ENCODE measurements at places on chromosomes 4 and X.

DNA sequence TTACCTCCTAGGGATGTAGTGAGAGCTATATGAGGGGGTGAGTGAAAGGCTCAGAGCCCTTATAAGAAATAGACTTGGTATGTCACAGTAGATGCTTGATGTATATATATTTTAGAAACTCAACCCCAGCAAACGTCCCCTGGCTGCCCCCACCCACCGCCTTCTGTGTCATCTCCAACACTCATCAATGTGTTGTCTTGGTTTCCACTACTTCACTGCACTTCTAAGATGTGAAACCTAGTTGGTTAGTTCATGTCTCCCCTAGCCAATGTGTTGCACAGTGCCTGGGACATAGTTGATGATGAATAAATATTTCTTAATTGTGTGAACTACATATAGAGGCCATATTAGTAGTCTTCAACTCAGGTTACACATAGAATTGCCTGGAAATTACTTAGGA is 4.4 kb downstream of the FGFBP2 start:
- DNase-seq: no peak

DNA sequence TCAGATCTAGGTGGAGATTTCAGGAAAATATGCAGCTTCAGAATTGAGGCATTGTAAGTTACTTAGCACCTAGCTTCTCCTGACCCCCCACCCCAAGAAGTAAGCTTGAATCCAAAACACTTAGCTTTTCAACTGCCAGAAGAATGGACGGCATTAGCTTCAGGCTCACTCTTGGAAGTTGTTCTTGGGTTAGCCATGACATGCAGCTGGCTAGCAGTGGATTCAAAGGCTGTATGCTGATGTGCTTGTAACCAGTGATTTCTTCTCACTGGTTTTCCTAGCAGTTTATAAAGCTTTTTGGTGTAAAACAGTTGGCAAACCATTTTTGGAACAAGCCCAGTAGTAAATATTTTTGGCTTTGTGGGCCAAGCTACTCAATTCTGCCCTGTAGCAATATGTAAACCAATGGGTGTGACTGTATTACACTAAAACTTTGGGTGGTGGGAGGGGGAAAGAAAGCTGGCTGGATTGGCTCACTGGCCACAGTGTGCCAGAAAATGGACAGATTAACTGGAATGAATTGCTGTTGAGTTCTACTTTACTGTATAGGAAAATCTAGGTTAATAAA is 85.6 kb downstream of the SHROOM2 start:
- DNase-seq: no peak

DNA sequence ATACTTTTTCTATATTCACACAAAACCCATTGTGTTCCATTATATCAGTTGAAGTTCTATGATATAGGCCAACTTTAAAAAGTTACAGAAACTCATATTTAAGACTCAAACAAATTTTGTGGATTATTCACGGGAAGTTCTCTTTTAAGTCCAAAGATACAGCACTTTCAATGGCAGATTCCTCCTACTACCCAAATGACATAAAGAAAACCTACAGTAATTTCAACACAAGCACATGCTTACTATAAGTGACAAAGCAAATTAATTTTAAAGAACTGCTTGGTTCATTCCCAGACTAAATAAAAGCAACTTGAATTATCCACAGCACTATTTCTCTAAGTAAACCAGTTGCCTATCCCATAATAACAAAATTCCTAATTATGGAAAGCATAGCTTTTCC is 4.1 kb downstream of the PPA2 start:
- no peak for DNase-seq

DNA sequence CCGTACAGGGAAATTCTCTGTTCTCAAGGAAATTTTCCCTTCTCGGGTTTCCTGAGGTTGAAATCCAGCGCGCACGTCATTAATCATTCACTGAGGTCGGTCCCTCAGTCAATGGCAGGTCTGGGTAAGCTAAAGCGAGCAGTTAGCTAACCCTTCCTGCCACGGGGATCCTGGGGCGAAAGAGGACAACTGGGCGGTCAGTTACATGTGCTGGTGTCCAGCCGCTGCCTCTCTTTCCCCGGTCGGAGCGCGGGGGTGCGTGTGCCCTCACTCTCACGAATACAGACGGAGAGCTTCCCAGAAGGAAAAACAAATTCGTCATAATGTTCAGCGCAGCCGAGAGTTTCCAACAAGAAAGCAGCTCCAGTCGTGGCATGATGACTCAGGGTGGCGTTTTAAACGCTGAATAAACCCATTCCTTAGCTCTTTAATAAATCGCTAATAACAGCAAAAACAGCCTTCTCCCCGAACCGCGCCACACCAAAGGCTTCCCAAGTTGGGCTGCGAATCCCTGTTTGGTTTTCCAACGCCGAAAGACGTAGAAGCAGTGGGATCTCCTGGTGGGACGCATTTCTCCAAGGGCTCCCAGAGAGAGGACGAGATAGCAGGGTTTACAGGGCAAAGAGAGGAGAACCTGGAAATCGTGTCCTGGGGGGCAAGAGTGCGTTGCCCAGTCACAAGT is 752 bp upstream of the FGF5 start:
- DNase-seq: peak; percentile 86

DNA sequence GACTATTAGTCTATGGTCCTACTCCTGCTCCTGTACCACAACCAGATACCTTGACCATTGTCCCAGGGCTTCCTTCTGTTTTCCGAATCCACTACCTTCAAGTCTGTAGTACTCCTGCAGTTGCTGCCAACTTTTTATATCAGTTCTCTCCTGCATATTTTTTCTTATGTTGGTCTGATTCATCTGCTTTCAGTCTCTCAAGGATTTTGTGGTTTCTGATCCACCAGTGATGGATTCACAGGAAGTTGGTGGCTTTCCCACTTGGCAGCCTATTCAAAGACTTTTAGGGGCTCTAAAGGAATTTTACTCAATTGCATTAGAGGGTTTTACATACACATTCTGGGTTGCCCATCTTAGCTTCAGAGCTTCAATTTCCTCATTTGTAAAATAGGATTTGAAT is 23.6 kb downstream of the KIF4A start:
- peak; percentile 24 for DNase-seq

DNA sequence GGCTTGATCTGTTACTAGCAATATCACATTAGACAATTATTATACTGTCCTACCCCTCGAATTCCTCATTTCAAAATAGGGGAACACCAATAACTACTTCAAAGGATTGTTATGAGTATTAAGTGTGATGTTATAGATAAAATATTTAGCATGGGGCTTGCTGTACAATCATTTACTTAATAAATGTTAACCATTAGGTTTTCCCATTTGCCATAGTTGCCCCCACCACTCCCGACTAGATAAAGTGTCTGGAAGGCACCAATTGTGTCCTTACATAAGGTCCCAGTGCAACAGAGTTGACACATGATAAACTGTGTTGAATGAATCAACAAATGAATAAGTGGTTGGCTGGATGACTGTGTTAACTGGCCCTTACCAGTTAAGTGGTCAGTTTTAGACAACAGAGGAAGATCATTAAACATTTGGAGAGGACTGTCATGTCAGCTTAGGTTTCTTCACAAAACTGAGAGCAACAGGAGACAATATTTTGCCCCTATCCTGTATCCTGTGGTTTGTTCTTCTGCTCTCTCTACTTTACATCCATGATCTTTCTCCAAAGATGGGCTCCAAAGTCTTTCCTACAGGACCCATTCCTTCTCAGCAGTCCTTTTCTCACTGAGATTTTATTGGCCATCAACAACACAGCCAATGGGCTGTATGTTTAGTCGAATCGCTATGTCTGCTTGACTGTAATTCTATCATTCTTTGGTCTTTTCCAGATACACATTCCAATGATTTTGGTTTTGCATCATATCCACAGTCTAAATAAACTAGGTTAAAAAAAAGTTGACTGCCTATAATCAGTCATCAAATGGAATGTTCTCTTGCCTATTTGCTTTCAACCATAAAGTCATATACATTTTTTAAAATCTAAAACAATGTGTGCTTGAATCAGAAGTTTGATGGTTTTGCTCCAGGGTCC is 74.4 kb downstream of the RNF150 start:
- DNase-seq: peak; percentile 27

- DNase-seq: no peak
Measured at GRCh38 chr4:156913234-156913633, 58.4 kb downstream of the PDGFC start.

DNA sequence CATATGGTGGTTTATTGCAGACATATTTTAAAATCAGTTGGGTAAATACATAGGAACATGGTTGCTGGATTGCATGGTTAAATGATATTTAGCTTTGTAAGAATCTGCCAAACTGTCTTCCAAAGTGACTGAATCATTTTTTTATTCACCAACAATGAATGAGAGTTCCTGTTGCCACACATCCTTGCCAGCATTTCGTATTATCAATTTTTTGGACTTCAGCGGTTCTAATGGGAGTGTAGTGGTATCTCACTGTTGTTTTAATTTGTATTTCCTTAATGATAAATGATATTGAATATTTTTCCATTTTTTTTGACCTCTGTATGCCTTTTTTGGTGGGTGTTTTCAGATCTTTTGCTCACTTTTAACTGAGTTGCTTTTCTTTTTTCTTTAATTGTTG is 1.4 kb upstream of the MTHFD2L start:
- DNase-seq: no peak

GRCh38 chr4:141571362-141571761 is 65.0 kb upstream of the IL15 start:
- peak; percentile 39 for DNase-seq

GRCh38 chr4:15416357-15417232 is 11.2 kb upstream of the C1QTNF7 start:
- DNase-seq: no peak

- DNase-seq: no peak
Measured at GRCh38 chr4:102578270-102578669, 77.1 kb downstream of the NFKB1 start.

GRCh38 chrX:78333521-78333920 is 6.1 kb upstream of the CYSLTR1 start:
- no peak for DNase-seq

DNA sequence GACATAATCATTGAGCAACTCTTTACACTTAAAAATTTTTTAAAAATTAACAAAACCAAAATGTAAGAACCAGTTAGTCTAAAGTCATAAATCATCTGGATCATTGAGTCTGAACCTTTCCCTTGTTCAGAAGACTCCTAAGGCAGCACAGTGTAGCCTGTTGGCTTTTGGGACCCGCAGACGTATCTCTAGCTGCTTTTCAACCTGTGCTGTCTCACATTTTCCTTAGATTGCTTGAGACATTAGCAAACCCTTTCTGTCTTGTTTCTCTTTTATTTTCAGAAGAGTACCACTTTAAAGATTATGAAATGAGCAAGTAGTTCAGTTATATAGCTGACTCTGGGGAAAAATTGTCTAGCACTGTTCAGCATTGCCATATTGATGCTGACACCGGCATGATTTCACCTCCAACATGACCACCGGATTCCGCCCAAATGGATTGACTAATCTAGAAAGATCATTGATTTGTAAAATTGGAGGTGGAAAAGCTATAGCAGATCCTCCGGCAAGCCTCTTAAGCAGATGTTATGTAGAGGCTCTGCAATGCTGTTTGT is 8.9 kb downstream of the TCEANC start:
- no peak for DNase-seq

GRCh38 chr4:126715681-126716080 is 917.1 kb upstream of the INTU start:
- DNase-seq: no peak

GRCh38 chr4:73603271-73603710 is 16.9 kb downstream of the RASSF6 start:
- DNase-seq: peak; percentile 75

GRCh38 chr4:87498446-87498900 is 30.7 kb downstream of the SPARCL1 start:
- no peak for DNase-seq

- no peak for DNase-seq
Measured at GRCh38 chr4:53235547-53235946, 130.3 kb downstream of the SCFD2 start.

DNA sequence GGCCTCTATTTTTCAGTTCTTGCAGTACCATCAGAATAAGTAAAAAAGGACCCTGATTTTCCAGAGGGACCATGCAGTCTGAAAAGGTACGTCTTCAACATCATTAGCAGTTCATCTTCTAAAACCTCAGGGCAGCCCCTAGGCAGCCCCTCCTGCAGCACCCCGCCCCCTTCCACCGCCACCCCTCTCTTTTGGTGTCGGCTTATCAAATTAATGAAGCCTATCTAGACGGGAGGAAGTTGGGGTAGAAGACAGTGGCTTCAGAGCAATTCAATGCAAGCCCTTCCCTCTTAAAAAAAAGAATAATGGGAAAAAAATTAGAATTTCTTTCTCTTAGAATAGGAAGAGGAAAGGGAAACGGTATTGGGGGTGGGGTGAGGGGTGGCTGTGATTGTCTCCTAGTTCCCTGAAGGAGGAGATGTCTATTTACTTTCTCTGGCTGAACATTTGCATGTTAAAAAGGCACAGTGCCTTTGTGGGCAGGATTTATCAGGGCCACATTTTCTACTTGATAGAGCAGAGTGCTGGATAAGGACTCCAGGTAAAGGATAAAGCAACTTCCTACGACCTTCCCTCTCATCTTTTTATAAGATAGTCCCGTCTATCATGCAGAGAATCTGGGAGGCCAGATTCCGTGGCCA is 159.4 kb downstream of the MGST2 start:
- DNase-seq: no peak

DNA sequence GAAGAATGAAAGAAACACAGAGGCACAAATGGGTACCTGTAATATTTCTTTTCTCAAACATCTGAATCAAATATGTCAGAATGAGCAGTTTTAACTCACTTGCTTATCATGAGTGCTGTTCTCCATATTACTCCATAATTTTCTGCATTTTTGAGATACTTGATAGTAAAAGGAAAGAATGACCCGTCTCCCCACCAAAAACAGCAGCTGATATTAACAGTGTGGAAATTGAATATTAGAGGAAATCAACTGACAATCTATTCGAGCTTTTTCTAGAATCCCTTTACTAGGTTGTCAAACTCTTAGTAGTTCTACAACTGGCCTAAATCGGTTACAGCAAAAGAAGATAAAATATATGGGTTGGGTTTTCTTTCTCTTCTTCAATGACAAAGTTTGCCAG is 49.9 kb upstream of the HELT start:
- DNase-seq: no peak

DNA sequence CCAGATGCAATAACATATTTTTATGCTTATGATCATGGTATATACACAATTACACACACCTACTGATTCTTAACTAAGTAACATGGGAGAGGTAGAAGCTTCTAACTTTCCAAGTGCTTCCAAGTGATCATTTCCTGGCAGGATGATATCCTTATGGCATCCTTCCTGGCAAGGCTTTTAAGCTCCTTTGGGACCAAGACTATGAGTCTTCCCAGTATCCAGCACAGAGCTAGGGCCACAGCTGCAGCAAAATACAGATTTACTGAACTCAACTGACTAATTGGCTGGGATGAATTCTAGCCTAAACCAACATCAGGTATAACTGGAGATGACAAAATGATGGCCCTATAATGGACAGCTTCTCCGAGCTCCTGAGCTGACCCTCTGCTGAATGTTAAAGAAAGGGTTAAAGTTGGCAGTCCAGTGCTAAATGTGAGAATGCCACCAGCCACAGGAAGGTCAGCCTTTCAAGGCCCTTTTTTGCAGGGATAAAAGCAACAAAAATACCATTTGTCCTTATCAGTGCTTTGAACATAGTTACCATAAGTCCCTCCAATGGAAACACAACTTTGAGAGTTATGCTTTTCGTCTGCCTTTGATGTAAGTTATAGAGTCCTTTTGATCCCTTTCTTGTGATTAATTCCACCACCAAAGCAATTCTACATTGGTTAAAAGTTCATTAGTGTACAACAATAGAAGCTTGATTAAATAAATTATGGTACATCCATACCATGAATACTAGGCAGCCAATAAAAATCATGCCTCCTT is 73.4 kb downstream of the MGST2 start:
- DNase-seq: no peak

GRCh38 chr4:16290681-16291420 is 64.6 kb upstream of the TAPT1 start:
- no peak for DNase-seq

GRCh38 chrX:68183612-68184214 is 249.6 kb downstream of the OPHN1 start:
- peak; percentile 25 for DNase-seq
